Lower lobe of right lung (tissue), 2 donors: ENCODE measurements at places on chromosomes 7 and 10.

GRCh38 chr10:118106426-118106825, 59.7 kb upstream of the RAB11FIP2 start:
- no peak for DNase-seq

DNA sequence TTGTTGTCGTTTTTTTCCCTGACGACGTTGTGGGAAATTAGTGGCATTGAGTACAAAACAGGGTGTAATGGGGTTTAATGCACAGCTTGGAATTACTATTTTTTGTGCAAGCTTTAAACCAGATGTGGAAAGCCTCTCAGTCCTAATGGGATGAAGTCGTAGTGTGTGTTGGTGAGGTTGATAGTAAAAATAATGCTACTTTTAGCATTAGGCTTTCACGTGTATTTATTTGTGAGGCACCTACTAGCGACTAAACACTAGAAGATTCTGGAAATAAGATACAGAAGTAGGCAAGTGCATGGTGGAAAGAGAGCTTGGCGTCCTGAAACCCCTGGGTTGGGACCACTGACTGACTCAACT, 588 bp upstream of the ORC5 start:
- no peak for DNase-seq

DNA sequence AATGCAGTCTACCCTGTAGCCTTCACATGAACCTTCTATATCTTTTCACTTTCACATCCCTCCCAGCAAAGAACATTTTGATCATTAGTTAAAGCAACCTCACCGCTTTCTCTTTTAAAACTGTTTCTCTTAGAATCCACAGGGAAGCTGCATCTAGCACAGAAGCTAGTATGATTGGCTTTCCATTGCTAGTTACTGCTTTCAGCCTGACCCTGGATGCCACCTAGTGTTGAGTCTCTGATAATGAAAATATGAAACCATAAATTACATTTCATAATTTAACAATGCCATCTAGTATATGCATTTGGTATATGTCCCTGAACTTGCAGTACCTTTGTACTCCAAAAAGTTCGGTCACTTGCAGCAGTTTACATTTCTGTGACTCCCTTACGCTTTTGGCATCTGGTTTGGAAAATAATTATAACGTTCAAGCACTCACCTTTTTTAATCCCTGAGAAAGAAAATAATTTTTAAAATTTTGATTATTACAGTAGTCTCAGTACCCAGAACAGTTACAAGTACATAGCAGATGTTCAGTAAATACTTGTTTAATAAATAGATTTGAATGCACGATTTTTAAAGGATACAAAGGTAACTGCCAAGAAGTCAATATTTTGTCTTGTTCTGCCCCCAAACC, 22.7 kb downstream of the CISD1 start:
- DNase-seq: no peak

DNA sequence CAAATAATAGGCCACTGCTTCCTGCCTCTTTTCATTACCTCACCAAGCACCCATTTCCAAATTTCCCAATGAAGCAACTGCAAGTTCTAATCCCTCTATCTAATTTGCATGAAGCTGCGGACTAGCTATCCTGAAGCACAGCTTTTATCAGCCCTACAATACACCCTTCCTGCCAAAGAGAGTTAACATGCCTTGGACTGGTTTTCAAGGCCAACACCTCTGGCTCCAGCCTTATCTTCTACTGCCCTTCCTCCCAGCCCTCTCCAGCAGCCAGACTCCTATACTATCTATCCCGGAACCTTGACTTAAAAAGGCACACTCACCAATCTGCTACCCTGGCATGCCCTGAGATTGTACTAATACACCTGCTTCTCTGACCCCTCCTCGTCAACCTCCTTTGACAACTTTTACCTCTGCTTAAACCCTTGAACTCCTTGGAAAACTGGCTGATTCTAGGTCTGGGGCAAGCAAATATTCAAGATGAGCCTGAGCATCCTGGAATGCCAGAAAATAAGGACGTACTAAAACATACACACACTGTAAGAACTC, 73.4 kb downstream of the SGMS1 start:
- DNase-seq: no peak

- DNase-seq: no peak
Measured at GRCh38 chr7:82051601-82052000, 281.8 kb upstream of the HGF start.

GRCh38 chr7:80128918-80129317, 5.7 kb upstream of the GNAI1 start:
- DNase-seq: no peak

GRCh38 chr10:43124574-43125273, 13.5 kb upstream of the CSGALNACT2 start:
- no peak for DNase-seq

DNA sequence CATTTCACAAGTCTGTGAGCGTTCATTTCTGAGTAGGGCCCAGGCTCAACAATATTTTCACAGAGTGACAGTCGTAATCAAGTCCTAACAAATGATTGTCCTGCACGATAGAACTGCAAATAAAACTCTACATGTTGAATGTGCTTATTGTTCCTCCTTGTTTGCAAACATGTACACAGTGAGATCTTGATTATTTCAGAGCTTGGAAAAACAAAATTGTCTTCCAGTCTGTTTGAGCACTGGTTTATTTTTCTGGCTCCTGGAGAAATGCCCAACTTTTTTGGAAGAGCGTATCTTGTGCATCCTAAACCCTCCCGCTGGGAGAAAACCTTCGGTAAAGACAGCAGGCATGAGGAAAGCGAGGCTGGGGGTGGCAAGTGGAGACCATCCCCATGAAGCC, 91.1 kb downstream of the TEX36 start:
- DNase-seq: no peak

DNA sequence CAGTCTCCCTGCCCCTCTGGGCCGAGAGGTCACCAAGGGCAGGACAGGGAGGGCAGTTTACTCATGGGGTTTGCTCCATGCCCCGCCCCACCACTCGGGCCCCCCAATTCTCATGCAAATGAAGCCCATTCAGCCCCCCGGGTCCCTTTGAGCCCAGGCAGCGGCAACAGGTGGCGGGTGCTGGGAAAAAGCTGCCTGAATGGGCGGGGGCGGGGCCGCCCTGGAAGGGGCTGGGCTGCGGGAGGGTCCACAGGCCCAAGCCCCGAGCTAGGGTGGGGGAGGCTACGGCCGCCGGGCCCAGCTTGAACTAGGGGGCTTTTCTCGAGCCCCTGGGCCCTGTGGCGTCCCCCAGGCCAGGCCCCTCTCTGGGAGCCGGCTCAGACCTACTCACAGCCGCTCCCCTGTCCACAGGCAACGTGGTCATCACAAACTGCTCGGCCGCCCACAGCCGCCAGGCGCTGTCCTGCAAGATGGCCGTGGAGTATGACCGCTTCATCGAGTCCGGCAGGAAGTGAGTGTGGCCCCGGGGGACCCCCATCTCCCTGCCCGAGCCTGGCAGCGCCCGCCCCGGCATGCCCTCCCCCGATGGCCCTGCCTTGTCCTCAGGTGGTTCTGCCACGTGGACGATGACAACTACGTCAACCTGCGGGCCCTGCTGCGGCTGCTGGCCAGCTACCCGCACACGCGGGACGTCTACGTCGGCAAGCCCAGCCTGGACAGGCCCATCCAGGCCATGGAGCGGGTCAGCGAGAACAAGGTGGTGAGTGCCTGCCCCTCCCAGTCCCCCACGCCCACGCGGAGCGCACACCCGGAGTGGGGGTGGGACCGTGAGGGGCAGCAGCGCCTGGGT, 5.5 kb downstream of the LFNG start:
- DNase-seq: no peak

DNA sequence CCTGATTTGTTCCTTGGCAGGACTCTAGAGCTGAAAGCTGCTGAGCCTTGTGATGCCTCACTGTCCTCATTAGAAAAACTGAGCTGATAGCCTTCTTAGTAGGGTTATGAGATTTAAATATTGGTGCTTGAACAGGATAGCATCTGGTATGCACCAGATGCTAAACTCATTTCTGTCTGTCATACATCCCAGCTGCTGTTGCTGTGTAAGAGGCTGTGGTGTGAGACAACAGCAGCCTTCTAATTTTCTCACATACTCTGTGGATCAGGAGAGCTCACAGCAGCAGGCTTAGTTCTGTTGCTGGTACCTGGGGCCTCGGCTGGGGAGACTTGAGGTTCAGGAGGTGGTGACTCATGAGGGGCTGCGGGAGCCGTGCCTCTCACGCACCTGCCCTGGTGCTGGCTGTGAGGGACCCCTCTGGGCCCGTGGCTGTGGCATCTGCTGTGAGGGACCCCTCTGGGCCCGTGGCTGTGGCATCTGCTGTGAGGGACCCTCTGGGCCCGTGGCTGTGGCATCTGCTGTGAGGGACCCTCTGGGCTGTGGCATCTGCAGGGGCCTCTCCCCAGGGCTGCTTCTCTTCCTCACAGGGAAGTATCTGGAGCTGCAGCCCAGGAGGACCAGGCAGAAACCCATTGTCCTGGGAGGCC, 12.5 kb downstream of the DYNC2I1 start:
- no peak for DNase-seq
